ACHN (cell line): ENCODE measurements at places on chromosomes 12 and 14.

GRCh38 chr14:91327250-91327595, 82.7 kb upstream of the GPR68 start:
- DNase-seq, result no peak

DNA sequence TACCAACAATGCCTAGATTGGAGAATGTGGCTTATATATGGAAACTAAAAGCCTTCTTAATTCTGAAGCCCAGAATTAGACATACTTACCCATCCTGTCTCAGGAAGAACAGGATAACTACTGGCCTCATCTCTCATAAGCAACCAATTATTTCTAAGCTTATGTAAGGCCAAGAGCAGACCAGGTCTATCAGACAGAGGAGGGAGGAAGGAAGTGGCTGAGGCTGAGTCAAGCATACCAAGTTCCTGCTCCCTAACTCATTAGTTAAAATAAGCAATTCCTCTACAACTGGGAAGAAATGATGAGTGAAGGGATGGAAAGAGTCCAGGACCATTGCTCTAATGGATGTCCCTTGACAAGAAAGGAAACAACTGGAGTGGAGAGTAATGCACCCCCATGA, 27.0 kb upstream of the INSM2 start:
- no peak for DNase-seq

GRCh38 chr14:95510804-95511203, 5.6 kb downstream of the SYNE3 start:
- DNase-seq, result no peak

GRCh38 chr14:89399594-89400068, 17.4 kb downstream of the FOXN3 start:
- DNase-seq, result no peak

- no peak for DNase-seq
Measured at GRCh38 chr12:54502485-54502884, 4.9 kb downstream of the NCKAP1L start.

- DNase-seq, result no peak
Measured at GRCh38 chr14:105767315-105767714, 240.9 kb downstream of the TMEM121 start.

DNA sequence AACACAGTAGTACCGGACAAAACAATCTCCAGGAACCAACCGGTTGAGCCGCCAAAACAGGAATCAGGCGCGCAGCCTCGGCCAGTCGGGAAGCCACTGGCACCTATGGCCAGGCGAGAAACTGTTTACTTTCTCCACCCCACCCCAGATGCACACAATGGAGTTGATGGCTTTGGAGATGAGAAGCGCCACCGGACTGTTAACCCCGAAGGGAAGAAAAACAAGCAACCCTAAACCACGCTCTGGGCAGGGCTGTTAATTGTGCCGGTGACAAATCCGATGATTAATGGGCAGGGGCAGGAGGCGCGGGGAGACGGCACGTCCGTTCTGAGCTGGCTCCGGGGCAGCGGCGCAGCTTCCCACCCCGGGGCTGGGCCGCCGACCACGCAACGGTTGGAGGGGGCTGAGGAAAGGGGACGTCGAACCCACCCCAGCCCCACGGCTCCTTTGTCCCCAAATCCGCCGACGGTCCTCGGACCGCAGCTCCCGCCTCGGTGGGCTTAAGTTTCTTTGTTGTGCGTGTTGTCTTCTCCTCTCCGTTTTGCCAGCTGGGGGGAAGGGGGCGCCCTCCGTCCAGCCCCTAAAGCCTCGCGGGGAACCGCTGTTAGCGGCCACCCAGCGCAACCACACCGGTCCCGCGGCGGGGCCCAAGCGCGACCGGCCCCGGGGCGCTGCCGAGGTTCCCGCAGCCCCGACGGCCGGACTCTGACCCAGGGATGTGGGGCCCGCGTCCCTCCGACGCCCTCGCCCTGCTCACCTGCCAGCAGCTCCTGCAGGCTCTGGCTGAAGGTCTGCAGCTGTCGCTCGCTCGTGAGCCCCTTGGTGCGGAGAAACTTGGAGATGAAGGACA, 790 bp downstream of the BTG1 start:
- DNase-seq, result peak; percentile 58

DNA sequence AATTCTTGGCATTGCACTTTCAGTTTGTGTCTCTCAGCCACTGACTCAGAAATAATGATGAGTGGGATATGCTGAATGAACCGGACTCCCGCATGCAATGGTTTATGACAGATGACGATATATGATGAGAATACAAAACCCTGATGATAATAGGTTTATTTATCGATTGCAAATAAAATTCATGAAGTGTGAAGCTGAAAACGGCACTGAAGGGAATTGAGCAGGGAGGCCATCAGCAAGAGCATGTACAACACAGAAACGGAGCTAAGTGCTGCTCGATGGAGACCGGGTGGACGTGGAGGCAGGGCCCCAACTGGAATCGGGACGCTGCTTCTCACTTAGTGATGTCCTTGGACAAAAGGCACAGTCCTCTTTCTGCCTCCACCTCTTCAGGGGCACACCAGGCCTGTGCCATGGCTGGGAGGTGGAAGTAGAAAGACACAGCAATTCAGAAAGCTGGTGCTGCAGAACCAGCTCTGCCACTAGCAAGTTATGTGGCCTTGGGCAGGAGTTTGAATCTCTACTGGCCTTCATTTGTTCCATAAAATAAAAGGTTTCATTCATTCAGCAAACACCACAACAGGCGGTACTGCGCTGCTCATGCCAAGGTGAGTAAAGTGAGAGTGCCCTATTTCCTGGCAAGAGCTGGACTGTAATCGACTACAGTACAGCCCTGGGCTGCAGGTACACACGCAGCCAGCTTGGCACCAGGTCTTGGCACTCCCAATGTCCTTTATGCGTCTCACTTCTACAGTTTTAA, 117.0 kb downstream of the EGLN3 start:
- no peak for DNase-seq

- DNase-seq, result no peak
Measured at GRCh38 chr14:95897280-95897679, 20.6 kb downstream of the TUNAR start.

DNA sequence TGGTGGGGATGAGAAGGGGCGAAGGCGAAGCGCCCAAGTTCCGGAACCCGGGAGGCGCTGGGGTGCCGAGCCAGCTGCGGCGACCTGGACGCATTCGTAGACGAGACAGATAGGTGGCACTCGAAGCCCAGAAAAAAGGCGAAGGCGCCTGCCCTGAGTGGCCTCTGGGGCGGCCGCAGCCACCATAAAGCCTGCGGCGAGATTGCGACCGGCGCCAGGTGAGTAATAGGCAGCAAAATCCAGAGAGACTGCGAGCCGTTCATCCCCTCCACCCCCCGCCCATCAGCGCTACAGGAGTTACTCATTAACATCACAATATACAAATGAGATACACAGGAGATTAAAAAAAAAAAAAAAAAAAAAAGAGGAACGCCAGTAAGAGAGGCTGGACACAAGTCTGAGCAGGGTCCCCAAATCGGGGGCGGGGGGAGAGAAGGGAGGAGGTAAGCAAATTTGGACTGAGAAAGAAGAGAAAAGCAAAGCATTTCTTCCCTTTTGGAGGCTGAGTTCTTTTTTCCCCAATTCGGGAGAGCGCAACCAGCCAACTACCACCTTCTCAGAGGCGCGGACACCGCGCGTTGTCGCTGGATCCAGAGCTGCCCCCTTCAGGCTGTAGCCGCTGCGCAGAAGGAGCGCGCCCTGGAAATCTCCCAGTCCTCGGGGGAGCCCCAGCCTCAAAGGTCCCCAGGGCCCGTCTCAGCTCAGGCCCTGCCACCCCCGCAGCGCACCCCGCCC, 15.7 kb downstream of the TBX3 start:
- peak; percentile 85 for DNase-seq
